Suppressor macrophage treated with lipopolysaccharide for 1 hour (primary cell): ENCODE measurements at places on chromosomes 13 and 19.

- DNase-seq, result peak; percentile 97
Measured at GRCh38 chr19:44752816-44753625, 4.5 kb downstream of the BCL3 start.

DNA sequence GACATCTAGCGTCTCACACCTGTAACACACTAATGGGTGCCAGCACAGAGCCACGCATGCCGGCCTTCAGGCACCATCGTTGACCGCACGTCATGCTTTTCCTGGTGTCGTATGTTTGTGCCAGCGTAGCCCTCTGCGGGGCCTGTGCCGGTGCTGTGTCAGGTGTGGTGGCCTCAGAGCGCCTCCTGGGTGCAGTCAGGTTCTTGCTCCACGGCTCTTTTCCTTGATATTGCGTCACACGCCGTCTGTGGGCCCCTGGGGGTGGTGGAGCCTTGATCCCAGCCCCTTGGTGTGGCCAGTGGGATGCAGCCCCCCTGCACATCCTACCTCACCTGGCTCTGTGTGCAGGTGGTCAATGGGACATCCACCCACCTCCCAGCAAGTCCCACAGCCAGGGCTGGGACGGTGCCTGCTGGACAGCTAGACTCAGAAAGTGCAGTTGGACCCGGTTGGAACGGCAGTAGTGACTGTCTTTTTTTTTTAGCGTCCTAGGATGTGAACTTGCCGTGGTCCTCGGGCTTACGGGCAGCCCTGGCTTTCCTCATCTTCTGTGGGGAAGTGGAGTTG, 24.5 kb downstream of the TFDP1 start:
- no peak for DNase-seq

DNA sequence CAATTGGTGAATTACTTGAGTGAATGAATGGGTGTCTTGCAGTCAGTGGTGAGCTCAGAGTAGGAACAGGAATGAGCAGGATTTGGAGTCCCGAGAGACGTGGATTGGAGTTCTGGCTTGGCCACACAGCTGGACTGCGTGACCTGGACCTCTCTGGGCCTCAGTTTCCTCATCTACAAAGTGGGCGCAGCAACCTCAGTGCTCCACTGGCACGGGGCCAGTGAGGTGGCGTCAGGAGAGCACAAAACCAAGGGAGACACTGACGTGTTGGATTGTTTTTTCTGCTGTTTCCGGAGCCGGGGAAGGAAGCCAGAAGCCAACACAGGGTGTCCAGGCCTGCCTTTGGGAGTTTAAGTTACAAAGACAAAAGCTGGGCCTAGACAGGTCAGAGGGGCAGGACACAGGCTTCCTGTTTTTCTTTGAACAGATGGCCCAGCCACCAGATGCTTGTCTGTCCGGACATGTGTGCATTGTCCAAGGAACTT, 6.5 kb upstream of the DOCK6 start:
- DNase-seq, result no peak

DNA sequence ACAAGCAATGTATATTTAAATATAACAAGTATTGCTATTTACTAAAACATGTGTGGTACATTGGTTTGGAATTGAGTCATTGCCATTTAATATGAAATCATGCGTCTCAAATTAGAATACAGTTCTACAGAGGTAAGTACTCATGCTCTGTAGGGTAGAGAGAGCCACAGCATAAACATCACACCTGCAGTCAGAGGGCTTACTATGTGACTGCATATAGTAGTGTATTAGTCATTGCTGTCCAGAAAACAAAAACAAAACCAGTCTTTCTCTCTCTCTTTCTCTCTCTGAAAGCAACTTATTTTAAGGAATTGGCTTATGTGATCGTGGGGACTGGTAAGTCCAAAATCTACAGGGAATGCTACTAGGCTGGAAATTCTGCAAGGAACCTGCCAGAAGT, 370.3 kb downstream of the GPC5 start:
- DNase-seq, result no peak

DNA sequence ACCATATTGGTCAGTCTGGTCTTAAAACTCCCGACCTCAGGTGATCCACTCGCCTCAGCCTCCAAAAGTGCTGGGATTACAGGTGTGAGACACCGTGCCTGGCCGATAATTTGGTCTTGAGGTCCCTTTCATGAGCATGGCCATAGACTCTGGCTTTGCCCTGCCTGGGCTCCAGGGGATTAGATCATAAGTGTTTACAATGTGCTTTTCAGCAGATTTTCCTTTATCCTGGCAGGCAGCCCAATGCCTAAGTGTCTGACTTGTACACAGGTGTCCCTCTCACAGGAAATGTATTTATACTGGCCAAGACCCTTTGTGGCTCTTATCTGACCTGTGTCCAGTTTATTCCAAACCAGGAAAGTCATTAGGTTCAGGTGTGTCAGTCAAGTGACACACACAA, 15.9 kb downstream of the BCAM start:
- DNase-seq, result no peak

DNA sequence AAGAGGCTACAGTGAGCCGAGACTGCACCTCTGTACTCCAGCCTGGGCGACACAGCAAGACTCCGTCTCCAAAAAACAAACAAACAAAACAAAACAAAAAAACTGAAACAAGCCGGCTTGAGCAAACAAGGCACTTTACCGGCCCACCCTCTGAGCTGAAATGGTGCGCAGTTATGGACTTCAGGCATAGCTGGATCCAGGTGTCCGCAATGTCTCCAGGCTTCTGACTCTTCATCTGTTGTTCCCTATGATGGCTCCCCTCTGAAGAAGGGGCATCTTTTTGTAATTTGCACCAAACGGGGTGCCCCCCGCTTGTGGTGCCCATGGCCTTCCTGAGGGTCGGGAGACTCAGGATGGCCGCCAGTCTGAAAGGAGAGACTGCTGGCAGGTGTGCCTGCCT, 6.2 kb downstream of the C2CD4C start:
- no peak for DNase-seq

- DNase-seq, result peak; percentile 73
Measured at GRCh38 chr19:48558018-48558684, 6.2 kb downstream of the SULT2B1 start.

DNA sequence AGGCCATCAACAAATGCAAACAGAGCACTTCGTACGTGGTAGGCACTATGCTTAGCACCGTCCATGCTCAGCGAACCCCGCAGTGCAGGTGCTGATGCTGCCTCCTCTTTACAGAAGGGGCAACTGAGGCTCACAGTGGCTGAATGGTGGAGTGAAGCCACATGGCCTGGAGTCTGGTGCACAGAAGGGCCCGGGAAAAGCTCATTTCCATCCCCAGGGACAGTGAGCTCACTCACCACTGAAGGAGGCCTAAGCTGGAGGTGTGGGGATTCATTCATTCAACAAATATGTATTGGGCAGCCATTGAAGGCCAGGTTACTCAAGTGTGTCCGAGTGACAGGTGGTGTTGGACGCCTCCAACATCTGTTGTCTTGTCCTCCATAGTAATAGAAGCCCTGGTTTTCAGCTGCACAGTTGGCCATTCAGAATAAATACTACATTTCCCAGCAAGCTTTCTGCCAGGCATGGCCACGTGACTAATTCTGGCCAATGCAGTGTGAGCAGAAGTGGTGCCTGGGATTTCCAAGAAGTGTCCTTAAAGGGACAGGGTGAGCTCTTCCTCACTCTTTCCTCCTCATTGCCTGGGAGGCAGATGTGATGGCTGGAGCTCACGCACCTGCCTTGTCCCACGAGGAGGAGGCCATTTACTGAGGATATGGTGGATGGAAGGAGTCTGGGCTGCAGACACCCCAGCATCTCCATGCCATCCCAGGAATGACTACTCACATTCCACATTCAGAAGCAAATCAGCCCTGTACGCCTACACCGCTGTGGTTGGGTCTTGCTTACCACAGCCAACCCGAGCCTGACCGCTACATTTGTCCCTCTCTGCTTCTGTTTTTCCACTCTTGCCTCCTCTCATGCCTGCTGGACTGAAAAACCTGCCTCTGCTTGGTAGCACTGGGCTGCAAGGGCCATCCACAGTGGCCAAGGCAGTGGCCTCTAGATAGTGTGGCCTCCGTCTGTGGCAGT, 2.3 kb upstream of the ZNRF4 start:
- peak; percentile 16 for DNase-seq

DNA sequence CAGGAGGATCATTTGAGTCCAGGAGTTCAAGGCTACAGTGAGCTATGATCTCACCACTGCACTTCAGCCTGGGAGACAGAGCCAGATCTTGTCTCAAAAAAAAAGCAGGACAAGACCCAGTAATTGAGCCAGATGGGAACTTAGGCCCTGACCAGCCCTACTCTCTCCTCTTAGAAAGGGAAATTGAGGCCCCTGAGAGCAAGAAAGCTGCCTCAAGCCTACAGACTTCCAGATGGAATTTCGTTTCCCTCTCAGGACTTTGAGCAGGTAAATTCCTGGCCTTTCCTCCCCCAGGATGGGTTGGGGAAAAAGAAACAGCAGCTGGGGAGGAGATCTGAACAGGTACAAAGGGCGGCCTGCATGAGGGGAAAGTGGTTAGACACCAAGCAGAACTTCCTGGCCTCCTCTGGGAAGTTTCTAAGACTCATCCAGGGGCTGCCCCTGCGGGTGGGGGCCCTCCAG, 3.6 kb upstream of the BCL3 start:
- no peak for DNase-seq

DNA sequence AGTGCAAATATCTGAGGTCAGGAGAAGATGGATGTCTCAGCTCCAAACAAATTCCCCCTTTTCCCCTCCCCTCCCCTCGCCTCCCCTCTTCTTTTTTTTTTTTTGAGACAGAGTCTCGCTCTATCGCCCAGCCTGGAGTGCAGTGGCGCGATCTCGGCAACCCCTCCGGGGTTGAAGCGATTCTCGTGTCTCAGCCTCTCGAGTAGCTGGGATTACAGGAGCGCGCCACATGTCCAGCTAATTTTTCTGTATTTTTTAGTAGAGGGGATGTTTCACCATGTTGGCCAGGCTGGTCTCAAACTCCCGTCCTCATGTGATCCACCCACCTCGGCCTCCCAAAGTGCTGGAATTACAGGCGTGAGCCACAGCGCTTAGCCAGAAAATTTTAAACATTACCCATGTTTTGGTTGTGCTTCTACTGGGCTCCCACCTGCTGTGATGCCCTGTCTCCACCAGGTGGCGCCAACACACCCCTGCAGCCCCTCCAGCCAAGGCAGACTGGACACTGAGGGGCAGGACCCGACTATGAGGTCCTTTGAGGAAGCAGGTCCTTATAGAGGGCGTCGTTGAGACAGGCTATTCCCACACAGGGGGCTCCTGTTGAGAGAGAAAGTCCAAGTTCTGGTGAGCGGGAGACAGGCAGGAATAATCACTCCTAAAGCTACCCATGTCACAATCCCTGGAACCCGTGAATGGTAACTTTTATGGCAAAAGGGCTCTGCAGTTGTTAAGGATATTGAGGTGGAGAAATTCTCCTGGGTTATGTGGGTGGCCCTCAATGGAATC, 6.3 kb downstream of the ERICH4 start:
- peak; percentile 75 for DNase-seq

- peak; percentile 80 for DNase-seq
Measured at GRCh38 chr19:45681391-45682015, 10.2 kb downstream of the SNRPD2 start.

DNA sequence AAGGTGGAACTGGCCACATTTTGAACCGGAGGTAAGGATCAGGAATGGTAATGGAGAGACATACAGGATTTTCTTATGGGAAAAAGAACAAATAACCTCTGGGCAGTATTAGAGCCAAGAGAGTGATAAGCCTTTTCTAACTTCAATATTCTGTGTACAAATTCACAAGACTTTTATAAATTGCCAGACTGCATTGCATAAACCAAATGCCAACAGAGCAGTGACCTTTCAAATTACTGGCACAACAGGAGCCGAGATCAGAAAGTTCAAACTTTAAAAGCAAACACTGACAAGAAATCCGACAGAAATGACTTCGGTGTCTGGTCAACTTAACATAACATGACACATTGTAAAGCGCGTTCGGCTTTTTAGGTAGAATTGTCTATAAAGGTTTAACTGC, 737.1 kb downstream of the GPC5 start:
- DNase-seq, result no peak

GRCh38 chr13:53028637-53029203, at the start of gene OLFM4:
Gene OLFM4 (plus strand): TSS chr13:53028813. CDS start chr13:53028837, 24 bp downstream.
- no peak for DNase-seq

DNA sequence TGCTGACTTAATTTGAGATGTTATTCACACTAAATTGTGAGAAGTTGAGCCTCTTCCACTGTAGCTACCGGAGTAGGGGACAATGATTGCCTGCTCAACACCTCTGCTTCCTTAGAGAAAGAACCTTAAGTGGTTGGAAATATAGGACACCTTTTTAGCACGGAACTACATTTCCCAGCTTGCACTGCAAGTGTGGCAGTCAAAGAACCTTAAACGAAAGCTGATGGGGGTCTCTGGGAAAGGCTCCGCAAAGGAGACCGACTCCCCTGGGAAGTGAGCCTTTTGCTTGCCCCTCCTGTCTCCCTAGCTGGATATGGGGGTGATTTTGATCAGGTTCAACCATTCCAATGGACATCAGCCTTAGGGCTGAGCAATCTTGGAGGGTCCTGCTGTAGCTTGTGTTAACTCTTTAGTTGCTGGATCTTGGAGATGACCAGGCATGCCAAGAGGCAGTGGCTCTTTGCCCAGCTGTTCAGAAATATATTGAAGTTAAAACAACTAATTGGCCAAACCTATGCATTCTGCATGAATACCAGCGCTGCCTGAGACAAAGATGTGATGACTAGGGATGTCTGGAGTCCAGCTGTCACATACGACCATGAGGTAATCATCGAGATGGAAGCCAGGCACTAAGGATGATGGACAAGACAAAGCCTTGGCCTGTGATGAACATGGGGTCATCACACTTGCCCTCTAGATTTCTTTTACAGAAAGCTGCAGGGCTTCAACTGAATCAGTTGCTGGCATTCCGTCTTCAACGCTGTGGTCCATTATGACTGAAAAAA, 286.5 kb downstream of the FOXO1 start:
- DNase-seq, result no peak

GRCh38 chr13:42388326-42388725, 116.4 kb downstream of the AKAP11 start:
- no peak for DNase-seq

- DNase-seq, result no peak
Measured at GRCh38 chr13:54637366-54637765, 1608.8 kb downstream of the OLFM4 start.

DNA sequence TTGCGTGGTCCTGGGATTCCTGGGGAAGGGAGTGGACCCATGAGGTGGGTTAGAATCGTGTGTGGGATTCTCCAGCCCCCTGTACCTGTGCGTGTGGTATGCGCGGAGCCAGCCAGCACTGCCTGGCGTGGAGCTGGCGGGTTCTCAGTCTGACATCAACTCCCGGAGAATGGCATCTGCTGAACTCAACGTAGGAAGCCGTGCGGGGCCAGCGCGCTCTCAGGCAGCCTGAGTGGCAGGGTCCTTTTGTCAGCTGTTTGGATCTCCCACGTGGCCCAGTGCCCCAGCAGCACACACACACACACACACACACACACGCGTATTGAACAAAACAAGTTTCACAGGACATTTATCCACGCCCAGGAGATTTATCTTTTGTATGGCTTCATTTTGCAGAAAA, 28.1 kb downstream of the ATP4B start:
- no peak for DNase-seq

GRCh38 chr19:10290357-10290875, 664 bp downstream of the ICAM5 start:
- DNase-seq, result peak; percentile 45
